Stimulated activated CD8-positive, alpha-beta memory T cell treated with anti-CD3 and anti-CD28 coated beads, Interleukin-4, amount 100 ng/mL, for 24 hours (primary cell): ENCODE measurements at places on chromosomes 4 and X.

- DNase-seq = no peak
These were observed 25.5 kb downstream of the GPAT3 start for GRCh38 chr4:83561381-83561780.

GRCh38 chrX:14697451-14697850 lies 168.1 kb downstream of the GLRA2 start:
- DNase-seq = peak; percentile 3

GRCh38 chr4:113505044-113505443 lies 256.5 kb downstream of the CAMK2D start:
- DNase-seq = no peak

DNA sequence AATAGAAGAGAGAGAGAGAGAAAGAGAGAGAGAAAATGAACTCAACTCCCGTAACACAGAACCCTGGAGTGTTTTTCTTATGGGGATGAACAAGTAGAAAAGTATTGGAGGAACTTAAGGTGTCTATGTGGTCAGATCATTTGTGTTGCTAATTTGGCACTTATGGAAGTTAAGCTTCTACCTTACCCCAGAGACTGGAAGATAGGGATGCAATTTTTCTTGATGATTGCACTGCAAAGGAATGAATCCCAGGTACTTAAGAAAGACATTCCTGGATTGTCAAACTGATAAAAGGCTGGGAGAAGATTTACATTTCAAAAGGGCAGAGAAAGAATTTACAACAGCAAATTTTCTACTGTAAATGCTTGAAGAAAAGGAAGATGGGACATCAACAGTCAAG lies 57.2 kb downstream of the MAP9 start:
- no peak for DNase-seq

DNA sequence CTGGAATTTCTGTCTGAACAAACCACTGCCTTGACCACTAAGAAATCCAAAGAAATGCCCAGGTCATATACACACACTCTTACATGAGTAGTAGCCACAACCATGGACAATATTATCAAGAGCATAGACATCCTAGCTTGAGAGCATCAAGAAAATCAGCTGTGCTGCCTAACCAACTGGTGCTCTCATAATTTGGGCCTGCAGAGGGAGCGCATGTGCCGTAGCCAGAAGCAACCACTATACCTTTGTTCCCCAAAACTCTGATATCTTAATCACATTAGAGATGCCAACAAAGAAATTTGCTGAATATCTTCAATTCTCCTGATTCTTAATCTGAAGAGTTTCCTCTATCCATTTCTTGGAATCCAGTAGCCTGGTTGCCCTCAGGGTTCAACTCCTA lies 163.6 kb downstream of the ZNF674 start:
- DNase-seq = peak; percentile 7

- no peak for DNase-seq
These were observed 78.6 kb upstream of the RAPGEF2 start for GRCh38 chr4:159024266-159024665.

DNA sequence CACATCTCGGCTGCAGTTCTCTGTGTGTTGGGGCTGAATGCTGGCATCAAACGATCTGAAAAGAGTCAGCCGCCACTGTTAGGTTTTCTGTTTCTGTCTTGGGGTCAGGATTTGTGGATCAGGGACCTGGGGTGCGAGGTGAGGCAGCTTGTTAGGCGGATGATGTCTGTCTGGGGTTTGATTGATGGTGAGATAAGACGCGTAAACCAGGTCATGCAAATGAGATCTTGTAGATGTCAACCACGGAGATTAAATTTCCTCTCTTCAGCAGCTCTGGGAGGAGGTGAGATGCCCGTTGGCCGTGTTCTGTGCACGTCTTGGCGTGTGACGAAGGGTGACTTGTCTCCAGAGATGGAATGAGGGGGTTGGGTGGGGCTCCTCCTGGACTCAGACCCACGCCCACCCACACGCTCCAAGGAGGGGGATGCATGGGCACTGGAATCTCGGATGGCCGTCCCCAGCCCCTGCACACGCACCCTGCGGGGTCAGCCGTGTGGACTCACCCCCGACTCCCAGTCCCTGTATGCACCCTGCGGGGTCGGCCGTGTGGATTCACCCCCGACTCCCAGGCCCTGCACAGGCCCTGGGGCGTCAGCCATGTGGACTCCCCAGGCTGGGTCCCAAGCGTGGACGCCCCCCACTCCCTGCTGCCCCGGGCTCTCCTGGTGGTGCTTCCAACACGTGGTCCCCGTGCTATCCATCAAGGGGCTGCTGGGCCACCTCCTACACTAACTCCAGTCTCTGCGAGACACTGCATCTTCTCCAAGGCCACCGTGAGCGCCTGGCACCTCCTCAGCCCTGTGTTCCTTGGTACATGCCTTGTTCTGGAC lies 16.0 kb upstream of the UVSSA start:
- DNase-seq = peak; percentile 43

DNA sequence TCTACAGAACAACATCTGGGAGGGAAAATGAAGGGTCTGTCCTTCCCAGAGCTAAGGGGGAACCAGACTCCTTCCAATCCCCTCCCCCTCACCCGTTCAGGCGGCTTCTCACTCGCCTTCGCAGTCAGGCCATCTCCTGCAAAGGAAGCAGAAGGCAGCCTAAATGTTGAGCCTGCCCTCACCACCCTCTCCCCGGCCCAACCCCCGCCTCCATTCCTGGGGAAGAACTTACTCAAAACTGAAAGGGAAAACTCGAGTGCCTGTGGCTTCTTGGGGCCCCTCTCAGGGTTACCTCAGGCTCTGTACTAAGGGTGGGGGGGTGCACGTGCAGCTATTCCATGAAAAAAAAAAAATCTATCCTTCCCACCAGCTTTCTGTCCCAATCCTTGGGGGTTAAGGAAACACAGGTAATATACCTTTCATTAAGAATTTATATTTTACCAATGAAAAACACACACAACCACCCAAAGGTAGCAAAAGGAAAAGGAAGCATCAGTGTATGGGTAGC lies 2.4 kb downstream of the ZMYM3 start:
- peak; percentile 13 for DNase-seq

DNA sequence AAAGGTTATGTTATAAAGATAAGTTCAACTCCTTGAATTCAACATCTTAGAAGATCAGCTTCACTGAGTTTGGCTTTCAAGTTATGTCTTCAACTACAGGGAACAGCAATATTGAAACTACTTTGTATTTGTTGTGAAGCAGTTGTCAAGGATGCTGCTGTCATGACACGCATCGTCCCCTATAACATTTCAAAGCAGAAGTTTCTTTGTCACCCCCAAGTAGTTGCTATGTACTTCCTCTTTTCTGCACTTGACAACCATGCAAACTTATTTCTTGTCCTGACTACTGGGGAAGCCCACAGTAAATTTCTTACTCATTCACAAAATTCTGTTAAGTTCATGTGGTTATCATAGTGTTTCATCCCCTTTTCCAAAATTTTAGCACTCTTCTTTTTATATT lies 14.3 kb downstream of the ANTXR2 start:
- no peak for DNase-seq

GRCh38 chr4:13250263-13250662 lies 233.9 kb downstream of the RAB28 start:
- DNase-seq = no peak

DNA sequence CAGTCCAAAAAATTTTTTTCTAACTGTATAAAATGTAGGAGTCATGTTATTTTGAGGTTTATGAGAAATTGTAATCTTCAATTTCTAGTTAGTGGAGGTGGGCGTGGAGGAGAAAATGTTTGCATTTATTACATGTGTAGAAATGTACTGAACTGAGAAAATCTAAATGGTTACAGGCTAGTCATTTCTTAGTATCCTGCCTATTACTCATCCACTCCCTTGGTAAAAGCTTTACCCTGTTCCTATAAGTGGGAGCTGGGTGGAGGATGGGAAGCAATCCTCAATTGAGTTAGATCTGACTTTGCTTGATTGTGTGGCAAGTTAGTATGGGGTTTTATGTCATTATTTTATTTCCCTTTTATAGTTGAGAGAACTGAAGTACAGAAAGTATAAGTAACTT lies 73.8 kb downstream of the POLA1 start:
- DNase-seq = no peak

DNA sequence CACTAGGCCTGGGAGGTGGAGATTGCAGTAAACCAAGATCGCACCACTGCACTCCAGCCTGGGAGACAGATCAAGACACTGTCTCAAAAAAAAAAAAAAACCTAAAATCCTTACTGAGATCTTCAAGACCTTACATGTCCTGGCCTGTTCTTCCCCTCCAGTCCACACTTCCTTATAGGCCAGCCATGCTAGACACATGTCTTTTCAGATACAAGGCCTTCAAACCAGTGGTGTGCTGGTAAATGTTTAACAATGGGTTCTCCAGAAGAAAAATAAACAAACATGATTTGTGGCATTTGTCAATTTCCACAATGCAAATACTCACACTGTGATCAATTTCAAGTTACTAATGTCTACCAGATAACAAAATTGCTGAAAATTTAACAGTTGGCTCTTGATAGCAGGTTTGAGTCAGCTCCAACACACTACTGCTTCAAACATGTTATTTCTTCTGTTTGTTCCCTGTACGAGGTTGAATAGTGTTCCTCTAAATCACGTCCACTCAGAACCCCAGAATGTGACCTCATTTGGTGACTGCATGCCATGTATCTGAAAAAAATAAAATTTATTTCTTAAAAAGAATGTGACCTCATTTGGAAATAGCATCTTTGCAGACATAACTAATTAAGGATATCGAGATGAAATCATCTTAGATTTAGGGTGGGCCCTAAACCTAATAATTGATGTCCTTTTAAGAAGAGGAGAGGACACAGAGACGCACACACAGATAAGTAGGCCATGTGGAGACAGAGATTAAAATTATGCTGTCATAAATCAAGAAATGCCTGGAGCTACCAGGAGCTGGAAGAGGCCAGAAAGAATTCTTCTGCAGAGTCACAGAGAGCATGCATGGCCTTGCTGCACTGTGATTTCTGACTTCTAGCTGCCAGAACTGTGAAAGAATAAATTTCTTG lies 144.4 kb downstream of the ZNF674 start:
- no peak for DNase-seq

- DNase-seq = no peak
These were observed 123.1 kb downstream of the CHIC2 start for GRCh38 chr4:53941331-53941730.

DNA sequence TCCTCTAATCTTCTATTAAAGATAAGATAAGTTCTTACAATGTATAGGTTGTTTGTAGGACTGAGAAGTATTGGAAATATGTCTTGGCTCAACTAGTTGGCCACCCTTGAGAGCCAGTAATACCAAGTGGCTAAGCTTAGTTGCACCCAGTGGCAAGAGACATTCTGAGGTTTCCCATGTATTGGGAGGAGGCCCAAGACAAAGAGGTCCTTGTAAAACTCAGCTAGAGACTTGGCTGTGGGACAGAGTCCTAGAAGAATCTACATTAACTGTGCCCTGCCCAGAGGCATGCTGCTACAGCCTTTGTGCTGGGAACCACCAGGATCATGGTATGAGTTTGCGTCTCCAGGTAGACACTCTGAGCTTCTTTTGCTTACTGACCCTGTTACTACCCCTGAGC lies 41.9 kb upstream of the SLC4A4 start:
- DNase-seq = no peak

- DNase-seq = no peak
These were observed 330.6 kb upstream of the F9 start for GRCh38 chrX:139199933-139200332.

DNA sequence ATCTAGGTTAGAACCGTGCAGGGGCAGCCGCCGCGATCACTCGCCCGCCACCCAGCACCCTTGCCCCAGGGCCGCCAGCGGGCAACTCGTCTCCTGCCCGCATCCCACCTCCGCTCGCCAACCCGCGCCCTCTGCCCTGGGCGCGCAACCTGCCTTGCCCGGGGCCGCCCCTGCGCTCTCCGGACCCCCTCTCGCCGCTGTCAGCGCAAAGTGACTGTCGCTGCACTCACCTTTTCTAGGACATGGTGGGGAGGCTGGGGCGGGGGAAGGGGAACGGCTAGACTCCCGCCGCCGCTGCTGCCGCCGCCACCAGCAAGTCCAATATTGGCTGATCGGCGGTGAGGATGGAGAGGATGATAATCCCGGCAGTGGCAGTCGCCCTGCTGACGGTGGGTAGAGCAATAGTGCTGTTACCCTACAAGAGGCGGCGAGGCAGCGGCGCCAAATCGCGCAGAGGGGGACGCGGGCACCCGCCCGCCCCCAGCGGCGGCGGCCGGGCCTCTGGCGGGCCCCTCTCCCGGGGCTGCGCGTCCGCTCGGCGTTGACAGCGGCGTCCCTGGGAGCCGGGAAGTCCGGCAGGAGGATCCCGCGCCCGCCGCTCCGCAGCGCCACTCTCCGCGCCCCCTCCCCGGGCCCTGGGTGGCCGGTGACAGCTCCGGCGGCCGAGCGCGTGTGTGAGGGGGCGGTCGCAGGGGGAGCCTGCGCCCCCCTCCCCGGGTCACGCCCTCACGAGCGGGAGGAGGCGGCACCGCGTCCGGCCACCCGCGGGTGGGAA lies 2.3 kb upstream of the NR3C2 start:
- peak; percentile 10 for DNase-seq

DNA sequence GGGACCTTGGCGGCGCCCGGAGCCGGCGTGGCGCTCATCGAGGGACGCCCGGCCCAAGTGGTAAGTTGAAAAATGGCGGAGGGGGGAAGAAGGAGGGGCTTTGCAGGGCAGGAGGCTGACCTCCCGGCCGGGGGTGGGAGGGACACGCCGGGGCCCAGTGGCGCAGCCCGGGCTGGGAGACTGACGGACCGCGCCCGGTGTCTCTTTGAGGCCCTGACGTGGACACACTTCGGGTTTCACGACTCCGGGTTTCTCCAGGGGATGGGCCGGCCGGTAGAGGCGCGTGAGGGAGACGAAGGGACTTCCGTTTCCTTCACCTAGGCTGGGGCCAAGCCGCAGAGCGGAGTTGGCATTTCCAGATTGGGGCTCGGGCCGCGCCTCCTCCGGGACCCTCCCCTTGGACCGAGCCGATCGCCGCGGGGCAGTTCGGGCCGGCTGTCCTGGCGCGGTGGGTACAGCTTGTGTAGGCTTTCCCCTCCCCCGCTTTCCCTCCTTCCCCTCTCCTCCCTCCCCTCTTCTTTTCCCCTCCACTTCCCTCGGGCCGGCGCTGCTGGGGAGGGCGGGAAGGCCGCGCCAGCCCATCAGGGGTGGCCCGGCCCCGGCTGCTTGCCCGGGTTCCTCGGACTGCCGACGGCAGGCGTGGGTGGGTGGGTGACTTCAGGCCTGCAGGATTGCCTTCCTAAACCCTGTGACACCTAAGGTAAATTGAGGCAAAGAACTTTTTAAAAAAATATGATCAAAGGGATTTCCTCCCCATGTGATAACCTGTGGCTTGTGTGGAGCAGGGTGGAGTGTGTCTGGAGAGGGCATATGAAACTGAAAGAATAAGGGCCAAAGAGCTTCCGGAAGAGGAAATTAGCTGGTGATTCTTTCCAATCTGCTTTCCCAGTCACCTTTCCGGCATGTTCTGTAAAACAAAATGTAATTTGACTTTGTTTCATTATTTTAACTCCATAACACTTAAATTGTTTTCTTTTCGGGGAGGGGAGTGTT lies at the start of gene XIAP:
XIAP (plus strand) TSS at position 208 of the 993 bp plus-strand sequence. CDS start 25,610 bp downstream, outside the sequence.
- peak; percentile 52 for DNase-seq

DNA sequence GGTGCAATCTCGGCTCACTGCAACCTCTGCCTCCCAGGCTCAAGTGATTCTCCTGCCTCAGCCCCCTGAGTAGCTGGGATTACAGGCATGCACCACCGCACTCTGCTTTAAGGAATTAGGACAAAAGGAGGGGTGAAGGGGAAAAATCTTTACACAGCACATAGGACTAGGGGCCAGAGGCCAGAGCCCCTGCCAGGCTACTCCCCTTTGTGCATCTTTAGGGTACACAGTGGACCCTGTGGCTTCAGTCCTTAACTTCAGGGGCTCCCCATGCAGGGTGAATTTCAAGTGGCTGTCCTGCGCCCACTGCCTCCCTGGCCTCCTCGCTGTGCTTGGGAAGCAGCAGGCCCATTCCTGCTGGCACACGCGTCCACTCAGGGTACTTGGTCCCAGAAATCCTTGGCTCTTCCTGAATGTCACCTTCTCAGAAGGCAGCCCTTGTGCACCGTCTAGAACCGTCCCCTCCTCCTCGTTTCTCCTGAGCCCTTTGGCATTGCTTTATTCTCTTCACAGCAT lies 138.9 kb upstream of the PSAPL1 start:
- DNase-seq = no peak
